Left hindlimb (tissue), 1 donor: ENCODE measurements at places on chromosomes 1 and 21.

- DNase-seq = no peak
These were observed 112.8 kb downstream of the HIVEP3 start for GRCh38 chr1:41805771-41806471.

DNA sequence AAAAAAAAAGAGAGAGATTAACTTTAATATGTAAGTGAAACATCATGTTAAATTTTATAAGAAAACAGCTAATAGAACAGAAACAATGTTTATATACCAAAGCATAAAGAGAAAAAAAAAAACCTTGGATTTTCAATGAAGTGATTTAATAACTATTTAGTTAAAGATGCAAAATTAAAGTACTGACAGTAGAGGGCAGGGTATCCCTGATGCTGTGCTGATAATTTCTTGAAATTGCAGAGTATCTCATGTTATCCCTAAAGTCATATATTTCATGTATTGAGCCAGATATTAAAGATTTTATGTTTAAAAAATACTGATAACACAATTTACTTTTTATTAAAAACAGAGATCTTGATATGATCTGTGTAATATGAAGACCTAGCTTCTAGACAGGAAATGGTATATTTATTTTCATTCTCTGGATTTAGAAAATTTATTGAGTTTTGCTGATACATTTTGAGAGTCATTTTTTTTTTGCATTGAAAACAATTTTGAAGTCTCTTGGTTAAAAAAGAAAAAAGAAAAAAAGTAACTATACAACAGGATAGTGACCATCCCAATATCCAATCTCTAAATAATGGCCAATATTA is 273.2 kb downstream of the USP25 start:
- no peak for DNase-seq

GRCh38 chr1:100597061-100597741 is 59.3 kb downstream of the GPR88 start:
- DNase-seq = no peak

GRCh38 chr1:205014783-205015182 is 28.2 kb upstream of the CNTN2 start:
- no peak for DNase-seq

DNA sequence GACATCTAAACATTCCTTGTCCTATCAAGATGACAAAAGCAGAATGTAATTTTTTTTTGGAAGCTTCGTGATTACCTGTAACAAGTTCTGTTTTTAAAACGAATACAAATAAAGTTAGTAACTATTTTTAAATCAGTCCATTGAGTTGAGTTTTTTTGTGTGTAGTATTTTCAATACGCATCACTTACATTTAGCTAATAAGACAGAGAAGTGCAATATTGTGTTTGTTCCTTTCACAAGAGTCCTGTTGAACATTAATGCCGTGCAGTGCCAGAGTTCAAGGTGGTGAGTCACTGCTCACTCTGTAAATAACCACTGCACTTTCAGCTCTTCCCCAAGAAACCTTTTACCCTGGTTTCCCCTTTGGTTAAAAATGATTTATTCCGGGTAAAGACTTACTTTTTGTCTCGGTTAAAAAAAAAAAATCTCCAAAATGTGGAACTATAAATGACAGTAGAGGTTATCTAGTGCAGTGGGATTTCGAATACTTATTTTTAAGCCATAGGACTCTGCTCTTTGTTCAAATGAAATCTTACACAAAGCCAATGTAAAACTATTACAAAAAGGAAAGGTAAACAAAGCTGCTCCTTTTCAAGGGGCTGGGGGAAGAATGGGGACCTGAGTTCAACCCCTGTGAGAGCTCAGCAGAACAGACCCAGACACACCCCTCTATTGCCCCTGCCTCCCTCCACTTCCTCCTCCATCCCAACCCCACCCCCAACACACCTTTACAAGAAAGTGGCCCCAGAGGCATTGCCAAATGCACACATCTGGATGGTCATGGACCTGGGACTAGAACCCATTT is 14.8 kb upstream of the NCMAP start:
- DNase-seq = no peak

- no peak for DNase-seq
These were observed 68.9 kb upstream of the C8B start for GRCh38 chr1:57034713-57035112.

DNA sequence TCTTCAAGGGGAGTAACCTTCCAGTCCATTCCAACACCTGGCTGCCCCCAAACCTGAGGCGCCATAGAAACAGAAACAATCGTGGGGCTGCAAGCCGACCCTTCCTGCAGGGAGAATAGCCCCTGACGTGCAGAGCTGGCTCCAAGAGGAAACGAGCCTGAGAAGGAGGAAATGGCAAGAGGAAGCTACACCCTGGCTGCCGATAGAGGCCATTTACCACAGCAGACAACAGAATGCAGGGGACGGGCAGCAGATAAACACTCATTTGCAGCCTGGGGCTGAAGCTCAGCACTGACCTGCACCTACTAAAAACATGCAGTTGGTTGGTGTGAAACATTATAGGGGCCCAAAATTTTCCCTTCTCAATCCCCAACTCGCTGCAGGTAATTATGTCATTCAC is 8.7 kb upstream of the TDRD10 start:
- peak; percentile 49 for DNase-seq

DNA sequence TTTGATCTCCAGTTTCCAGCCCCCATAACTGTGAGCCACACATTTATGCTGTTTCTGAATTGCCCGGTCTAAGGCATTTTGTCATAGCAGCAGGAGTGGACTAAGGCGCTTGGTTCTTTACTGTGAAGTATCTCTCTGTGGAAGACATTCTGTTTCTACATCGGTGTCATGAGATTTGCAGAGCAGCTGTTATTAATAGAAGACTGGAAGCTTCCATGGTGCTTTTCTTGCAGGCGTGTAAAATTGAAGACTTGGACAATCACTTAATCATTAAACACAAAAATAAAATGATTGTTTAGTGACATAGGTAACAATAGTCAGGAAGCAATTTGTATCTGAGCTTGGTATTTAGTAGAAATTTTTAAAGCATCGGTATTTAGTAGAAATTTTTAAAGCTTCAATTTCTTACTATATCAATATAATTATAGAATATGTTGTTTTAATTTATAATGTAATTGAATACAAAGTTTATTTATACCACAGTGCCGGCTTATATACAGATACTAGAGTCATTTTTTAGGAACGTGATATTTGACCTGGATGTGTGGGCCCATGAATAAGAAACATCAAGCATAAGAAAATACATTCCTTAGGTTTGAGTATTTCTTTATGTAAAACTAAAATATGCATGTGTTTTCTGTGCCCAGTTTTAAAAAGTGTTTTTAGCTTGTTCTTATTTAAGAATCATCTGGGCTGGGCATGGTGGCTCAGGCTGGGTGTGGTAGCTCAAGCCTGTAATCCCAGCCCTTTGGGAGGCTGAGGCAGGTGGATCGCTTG is 60.6 kb upstream of the COL6A1 start:
- DNase-seq = no peak

GRCh38 chr1:9324246-9325096 is 31.8 kb downstream of the SPSB1 start:
- no peak for DNase-seq

- DNase-seq = no peak
These were observed 356.2 kb upstream of the TMPRSS15 start for GRCh38 chr21:18759751-18760161.

DNA sequence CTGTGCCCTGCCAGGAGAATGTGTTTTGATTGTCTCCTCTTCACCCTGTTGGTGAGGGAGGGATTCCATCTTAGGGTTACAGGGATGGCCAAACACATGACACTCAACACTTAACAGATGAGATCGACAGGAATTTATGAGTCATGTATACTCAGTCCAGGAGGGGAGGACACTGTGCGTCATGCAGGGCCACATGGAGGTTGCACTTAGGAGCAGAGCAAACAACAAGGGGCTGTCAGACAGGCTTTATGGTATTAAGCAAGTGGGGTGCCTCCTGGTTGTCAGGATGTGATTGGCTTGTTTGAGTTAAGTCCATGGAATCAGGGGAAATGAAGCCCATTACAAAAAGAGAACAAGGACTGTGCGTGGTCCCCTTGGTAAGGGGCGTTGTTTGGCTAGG is 26.9 kb downstream of the EDARADD start:
- DNase-seq = no peak

GRCh38 chr1:17774452-17774851 is 19.3 kb downstream of the ACTL8 start:
- no peak for DNase-seq

DNA sequence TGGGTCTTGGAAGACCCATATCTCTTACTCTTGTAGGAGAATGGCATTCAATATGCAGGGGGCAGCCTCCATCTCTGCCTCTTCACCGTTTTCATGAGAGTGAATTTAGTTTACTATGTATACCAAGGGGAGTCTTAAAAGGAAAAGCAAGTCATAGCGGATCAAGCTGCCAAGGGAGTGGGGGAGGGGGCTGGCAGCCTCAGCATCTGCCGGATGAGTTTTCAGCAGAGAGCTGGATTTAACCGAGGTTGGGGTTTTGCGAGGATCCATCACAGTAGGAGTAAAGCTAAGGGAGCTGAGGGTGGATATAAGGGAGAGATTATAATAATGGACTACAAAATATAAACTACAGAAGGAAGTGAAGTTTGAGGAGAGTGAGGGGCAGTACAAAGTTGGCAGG is 9.9 kb downstream of the CD160 start:
- DNase-seq = no peak

DNA sequence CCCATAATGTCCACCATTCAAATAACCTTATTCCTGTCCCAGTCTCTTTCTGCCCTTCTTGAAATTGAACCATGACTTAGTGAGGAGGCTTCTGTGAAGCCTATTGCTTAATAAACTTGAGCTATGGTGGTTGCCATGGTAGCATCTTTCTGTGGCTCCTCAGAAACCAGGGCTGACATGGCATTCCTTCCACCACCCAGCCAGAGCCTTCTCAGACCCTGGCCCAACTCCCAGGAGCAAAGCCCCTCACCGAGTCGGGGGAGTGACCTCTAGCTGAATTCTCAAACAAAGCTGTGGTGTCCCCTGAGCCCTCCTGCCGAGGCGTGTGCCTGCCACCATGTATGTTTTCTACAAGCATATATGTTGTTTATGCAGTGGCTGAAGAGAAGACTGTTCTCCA is 259.1 kb downstream of the CACNA1E start:
- peak; percentile 46 for DNase-seq

GRCh38 chr1:180631766-180632325 is at the start of gene XPR1:
XPR1 (plus strand) TSS chr1:180632022; CDS start chr1:180632202, 180 bp downstream.
- peak; percentile 99 for DNase-seq

- DNase-seq = no peak
These were observed 16.1 kb upstream of the KLHDC7A start for GRCh38 chr1:18464665-18465050.

- DNase-seq = no peak
These were observed 8.1 kb upstream of the OR6K3 start for GRCh38 chr1:158728510-158729225.

- DNase-seq = peak; percentile 32
These were observed 137.4 kb downstream of the BACH1 start for GRCh38 chr21:29436143-29436542.

DNA sequence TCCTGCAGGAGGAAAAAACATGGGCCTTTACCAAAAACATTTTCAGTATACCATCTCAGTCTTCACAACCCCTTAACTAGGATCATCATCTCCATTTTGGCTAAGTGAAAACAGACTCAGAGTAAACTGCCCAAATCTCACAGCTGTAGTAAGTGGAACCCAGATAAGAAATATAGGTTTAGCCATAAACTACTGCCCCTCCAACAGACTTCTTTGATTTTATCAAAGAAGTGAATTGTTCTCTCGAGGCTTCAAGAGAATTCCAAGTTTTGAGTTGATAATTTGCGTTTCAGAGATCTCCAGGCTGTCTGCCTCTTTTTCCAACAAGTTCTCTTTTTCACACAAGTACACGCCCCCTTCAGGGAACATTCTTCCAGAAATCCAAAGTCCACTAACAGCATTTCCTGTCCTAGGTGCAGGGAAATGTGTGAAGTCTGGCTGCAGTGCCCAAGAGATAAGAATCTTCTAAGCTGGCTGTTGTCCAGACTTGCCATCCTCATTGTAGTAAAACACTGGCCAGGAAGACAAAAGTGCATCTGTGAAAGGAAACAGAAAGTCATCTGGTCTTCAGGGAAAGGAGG is 30.8 kb downstream of the RNF19B start:
- no peak for DNase-seq

- no peak for DNase-seq
These were observed 61.5 kb upstream of the SOX13 start for GRCh38 chr1:204011426-204011825.

- DNase-seq = peak; percentile 67
These were observed 16.7 kb downstream of the ALX3 start for GRCh38 chr1:110053552-110054428.

- DNase-seq = no peak
These were observed 55.1 kb downstream of the PTGER3 start for GRCh38 chr1:70992521-70992920.

DNA sequence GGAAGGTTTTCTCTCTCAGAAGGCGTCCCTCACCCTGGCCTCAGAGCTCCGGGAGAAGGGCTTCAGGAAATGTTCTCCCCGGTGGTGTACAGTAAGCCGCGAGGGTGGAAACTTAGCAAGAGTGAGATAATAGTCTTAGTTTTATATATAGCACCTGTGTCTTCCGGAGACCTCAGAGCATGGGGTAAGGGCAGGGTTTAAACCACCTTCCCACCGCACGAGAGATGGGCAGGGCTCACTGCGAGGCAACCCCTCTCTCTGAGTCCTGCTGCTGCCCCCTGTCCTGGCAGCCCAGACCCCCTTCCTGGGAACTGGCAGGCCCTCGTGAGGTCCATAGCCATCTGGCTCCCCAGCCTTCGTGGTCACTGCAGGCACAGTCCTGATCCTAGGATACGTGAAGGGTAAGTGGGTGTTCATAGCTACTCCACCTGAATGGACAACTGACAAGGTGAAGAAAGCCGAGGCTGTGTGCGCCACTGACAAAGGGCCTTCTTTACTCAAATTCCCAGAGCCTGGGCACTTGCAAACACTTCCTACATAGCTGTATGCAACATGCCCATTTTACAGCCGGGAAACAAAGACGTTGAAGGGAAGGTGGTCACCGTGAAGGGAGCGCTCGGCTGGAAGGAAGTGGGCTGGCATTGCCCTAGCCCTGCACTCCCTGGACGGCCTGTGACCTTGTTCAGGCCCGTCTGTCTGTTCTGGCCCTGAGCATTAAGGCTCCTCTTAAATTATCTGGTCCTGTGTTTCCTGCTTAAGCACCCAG is 26.9 kb downstream of the ITPKB start:
- DNase-seq = no peak

GRCh38 chr21:46598581-46599572 is 6.0 kb downstream of the S100B start:
- peak; percentile 60 for DNase-seq

DNA sequence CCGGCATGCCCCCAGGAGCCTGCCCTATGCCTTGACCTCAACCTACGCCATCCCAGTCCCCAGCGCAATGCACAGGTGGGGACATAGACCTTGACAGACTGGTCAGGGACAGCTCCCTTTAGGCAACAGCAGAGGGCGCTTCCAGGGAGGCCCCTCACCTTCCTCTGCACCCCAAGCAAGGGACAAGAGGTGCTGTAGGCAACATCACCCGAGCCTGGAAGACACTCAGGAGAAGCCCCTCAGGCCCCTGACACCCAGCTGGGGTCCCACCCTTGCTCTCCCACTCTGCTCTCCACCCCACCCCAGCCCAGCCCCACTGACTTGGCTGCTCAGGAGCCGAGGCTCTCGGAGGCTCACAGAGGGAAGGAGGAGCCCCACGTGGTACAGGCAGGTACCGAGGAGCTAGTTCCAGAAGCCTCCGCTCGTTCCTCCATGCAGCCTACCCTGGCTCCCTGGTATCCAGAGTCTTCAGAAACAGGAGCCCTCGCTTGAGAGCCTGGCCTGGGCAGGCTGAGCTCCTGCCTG is 2.4 kb upstream of the WNT3A start:
- DNase-seq = no peak

GRCh38 chr1:208544794-208545193 is 300.6 kb upstream of the PLXNA2 start:
- no peak for DNase-seq
